Mucosa of gallbladder (tissue), 1 donor: ENCODE measurements at places on chromosomes 7 and 10. TPM values are rescaled to one million over a fixed set of nuclear protein-coding genes. Genes with fewer than 3 reads are reported as not detected.

C10orf90 gene
- total RNA-seq, result 0.20 TPM

- no peak for DNase-seq
Measured at GRCh38 chr7:25906003-25906402, 246.0 kb upstream of the NFE2L3 start.

OR2A7 gene
- total RNA-seq, result 4.8 TPM

DNA sequence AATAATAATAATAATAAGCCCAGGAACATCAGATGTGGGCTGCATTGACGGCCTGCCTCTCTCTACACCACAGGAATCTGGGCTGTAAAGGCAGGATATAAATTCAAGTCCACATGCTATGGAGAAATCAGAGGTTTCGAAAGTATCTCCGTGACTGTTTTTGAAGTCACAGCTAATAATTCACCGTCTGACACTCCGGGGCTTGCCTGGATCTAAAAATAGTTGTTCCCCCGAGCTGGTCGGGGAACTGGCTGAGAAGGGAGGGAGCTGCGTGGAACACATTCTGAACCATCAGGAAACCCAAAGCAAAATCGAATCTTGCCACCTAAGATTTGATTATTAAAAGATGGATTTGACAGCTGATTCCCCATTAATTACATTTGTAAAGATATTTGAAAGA lies 35.4 kb downstream of the KLF6 start:
- no peak for DNase-seq

DNA sequence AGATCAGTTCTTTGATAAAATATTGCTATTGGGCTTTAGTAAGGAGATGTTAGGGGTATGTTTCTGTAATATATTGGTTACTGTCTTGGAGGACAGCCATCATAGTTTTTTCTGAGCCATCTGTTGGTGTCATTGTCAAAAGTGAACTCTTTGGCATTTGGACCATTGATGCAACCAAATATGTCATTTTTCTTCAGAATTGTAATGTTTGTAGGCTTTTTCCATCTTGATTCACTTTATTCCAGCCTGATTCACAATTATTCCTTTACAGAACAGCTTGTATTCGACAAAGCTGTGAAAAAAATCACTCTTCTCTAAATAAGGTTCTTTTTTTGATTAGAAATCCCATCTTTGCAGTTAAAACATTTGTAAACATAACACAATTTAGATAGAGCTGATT lies 37.4 kb downstream of the SMNDC1 start:
- no peak for DNase-seq

DNA sequence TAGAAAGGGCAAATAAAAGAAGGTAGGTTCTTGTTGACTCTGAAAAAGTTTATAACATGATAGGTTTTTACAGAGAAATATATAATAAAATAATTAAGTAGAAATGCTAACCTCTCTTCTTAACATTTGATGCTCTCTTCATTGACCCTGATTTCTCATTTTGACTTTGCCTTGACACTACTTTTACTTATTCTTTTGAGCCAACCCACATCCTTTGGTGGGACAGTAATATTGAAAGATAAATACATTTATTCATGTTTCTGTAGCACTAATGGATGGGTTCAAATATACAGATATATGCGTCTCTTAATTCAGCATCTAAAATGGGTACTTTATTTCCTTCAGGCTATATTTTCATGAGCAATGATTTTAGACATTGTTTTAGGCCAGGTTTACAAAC lies 34.4 kb downstream of the DDC start:
- no peak for DNase-seq

TYW1 gene
- 14.0 TPM for total RNA-seq

INSYN2A gene
- not detected for total RNA-seq

UTF1 gene
- not detected for total RNA-seq

ITGB8 gene
- total RNA-seq, result 66.5 TPM

ASAH2 gene
- 2.8 TPM for total RNA-seq

- no peak for DNase-seq
Measured at GRCh38 chr7:27079234-27079975, 16.4 kb downstream of the HOXA1 start.

DNA sequence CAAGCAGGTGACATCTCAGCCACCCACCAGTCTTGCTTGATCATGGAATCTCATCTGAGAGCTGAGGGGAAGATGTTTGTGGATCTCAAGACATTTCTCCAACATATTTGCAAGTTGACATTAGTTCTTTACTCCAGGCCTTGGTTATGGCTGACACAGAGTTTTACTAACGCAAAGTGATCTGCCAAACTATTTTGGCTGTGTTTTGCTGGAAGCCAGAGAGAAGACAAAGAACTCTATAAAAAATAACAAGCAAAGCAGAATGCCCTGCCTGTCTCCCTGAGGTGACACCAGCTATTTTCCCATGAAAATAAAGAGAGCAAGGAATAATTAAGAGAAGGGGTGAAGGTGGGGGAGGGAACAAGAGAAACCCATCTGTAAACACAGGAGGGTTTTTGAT lies 286.4 kb downstream of the WDR11 start:
- DNase-seq, result no peak

DNA sequence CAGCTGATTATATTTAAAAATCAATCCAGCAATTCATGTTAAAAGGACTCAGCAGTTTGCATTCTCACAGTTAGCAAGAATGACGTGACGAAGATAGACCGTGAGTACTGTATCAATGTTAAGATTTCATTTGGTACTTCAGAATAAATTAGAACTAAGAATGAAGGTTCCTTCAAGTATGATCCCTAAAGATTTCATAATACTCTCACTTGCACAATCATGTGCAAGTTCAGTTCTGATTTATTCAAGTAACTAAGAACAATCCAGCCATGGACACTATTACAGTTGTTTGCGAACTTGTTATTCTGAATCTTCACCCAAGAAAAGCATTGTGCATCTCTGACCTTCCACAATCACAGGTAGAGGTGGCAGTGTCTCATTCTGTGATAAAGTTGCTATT lies 7.7 kb downstream of the RHEB start:
- no peak for DNase-seq

MYH16 gene
- total RNA-seq, result 0.32 TPM

GSAP gene
- total RNA-seq, result 23.9 TPM

- DNase-seq, result no peak
Measured at GRCh38 chr10:6996431-6996830, 414.4 kb downstream of the SFMBT2 start.

DNMBP gene
- total RNA-seq, result 31.8 TPM

- DNase-seq, result no peak
Measured at GRCh38 chr10:94076325-94076841, 82.7 kb downstream of the PLCE1 start.

GARIN1A gene
- 2.6 TPM for total RNA-seq

DNA sequence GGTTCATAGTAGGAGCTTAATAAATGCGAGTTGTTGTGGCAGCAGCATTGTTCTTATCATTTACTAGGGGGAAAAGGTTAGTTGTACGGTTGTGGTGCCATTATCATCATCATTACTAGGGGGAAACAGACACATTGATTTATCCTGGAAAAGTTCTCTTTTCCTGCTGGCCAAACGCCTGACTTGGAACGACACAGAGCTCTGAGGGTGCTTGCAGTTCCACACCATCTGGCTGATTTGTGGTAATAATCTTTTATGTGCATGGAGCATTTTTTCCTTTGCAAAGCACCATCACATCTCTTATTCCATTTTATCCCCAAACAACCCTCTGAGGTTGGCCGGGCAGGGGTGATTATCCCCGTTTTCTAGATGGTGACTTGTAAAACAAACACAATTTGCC lies 219.4 kb downstream of the BUB3 start:
- no peak for DNase-seq

DNA sequence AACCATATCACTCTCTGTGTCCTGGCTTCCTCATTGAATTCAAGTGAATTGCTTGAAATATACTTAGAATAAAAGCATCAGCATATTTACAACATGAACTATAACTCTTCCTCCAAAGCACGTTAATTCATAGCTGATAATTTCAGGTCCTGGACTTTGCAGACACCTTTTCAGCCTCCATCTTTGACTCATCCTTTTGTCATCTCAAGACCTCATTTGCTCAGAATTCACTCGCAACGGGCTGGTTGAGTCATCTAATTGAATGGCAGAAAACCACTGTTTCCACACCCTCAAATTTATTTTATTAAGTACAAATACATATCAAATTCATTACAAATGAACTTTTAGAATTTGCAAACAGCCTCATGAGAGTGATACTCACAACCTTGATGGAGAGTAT lies 545.7 kb downstream of the GATA3 start:
- no peak for DNase-seq

GRCh38 chr7:80087051-80087770 lies 47.4 kb upstream of the GNAI1 start:
- DNase-seq, result no peak

GRCh38 chr10:96406091-96406490 lies 47.3 kb upstream of the OPALIN start:
- DNase-seq, result no peak

SPAM1 gene
- not detected for total RNA-seq

DNA sequence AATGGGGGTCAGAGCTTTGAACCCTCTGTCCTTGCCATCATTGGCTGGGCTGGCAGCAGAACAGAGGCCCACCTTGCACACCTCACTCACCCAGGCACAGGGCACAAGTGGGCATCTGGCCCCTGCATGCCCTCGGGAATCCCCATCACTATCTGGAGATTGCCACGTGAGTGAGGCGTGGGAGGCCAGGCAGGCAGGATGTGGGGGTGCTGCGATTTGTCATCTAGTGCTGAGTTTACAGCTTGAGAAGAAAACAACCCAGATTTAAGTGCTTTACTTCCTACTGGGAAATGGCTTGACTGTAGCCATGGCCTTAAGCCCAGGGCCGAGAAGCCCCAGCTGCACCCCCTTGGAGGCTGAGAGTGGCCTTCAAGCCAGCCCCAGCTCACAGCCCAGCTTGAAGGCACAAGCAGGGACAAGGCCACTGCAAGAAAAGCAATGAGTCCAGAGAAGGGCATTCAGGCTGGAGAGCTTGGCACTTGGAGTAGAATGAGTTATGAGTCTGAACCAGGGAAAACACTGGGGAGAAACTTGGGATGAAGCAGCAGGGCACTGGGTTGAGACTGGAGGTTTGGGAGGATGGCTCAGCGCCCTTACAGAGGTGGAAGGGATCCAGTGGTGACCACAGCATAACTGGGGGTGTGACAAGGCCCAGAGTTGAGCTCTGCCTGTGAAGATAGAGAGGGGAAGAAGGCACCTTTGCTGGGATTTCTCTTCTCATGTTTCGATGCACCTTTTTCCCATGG lies 123.0 kb downstream of the CXCL12 start:
- peak; percentile 22 for DNase-seq

CUZD1 gene
- total RNA-seq, result 2.7 TPM

GRCh38 chr7:50189371-50189770 lies 96.3 kb upstream of the ZPBP start:
- DNase-seq, result no peak

DNA sequence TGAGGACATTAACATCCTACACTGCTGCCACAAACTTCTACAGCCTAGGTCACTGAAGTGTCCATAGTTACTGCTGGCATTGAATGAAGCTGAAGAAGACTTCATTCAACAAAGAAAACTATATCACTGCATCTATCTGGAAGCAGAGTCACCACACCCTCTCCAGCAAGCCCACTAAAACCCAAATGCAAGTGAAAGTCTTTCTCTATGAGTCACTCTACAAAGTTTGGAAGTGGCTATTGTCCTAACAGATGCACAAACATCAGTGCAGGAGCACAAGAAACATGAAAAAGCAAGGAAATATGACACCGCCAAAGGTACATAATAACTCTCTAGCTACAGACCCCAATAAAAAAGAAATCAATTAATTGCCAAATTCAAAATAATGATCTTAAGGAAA lies 43.5 kb upstream of the CAMK2B start:
- DNase-seq, result no peak

BLNK gene
- 43.9 TPM for total RNA-seq

DNA sequence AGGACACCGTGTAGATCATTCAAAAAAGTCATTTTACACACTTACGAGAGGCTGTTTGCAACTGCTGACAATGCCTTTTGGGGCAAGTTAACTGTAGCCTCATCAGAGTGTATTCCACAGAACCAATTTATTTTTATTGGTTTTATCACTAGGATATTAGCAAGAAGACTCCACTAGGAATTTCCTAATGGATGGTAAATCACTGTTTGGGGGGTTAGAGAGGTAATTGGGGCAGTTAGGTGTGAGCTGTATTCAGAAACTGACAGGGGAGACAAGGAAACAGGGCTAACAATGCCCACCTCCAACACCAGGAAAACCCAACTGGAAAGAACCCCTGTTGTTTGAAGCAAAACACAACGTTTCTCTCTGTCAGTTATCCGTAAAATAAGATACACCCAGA lies 383.0 kb upstream of the SHH start:
- no peak for DNase-seq

CRYGN gene
- total RNA-seq, result 0.43 TPM
